DMS153 (cell line): ENCODE measurements at places on chromosomes 2 and 18.

GRCh38 chr2:39682066-39682692, 16.5 kb downstream of the TMEM178A start:
- DNase-seq = no peak

GRCh38 chr2:17479875-17480274, 38.4 kb downstream of the RAD51AP2 start:
- DNase-seq = no peak

- DNase-seq = no peak
These were observed 17.1 kb downstream of the SPIRE1 start for GRCh38 chr18:12640881-12641200.

- no peak for DNase-seq
These were observed 90.2 kb downstream of the CCBE1 start for GRCh38 chr18:59607078-59607379.

DNA sequence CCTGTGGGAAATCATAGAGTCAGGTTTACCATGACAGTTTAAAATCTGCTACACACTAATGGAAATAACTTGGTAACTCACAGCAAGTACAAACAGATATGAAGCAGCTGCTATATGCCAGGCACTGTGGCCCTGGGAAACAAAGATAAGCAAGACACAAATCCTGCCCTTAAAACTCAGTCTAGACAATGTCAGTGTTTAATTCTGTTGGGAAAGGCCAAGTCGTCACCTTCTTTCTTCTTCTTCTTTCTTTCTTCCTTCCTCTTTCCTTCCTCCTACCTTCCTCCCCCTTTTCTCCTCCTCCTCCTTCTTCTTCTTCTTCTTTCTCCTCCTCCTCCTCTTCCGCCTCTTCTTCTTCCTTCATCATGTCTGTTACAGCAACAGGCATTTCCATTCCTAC, 26.8 kb downstream of the PLEK start:
- DNase-seq = no peak
